ENCODE measurements at places on chromosomes 6 and 20.

DNA sequence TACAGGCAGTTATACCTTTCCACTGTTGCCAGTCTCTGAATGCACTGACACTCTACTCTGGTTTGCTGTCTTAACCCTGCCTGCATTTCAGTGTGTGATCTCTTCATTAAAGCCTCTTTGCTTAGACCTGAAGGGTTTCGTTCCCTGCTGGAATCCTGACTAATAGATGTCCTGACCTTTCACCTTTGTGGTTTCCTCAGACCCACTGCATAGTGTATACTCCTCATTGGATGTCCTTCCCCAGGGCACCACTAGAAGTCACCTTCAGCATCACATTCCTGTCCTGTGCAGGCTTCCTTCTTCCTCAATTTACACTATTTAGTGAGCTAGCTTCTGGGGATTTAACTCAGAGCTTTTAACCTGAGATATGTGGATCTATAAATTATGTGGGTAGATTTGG lies 120.6 kb downstream of the RCAN2 start:
- no peak for DNase-seq

DNA sequence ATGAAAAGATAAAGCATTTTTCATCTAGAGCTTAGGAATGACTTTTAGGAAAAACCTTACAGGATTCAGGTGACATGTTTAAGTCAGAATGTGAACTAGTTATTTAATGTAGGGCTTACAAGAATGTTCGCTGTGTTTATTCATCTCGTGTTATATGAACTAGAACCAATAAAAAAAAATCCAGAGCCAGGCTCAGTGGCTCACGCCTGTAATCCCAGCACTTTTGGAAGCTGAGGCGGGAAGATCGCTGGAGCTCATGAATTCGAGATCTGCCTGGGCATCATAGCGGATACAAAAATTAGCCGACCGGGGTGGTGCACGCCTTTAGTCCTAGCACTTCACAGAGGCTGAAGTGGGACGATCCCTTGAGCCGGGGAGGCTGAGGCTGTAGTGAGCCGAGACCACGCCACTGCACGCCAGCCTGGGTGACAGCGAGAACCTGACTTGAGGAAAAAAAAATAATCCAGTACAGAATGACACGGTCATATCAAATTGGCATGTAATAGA lies 46.3 kb downstream of the OR2B2 start:
- no peak for DNase-seq

DNA sequence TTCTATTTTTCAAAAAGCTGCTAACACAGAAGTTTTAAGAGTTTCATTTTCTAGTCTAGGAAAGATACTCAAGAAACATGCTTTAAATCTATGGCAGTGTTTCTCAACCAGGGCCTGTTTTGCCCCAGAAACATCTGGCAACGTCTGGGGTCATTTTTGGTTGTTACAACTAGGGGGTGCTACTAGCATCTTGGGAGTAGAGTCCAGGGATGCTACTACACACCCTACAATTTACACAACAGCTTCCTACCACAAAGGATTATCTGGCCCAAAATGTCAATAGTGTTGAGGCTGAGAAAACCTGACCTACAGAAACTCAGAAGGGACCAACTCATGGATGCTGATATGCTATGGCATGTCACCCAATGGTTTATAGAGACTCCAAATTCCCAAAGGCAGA lies 24.4 kb downstream of the SERAC1 start:
- no peak for DNase-seq

DNA sequence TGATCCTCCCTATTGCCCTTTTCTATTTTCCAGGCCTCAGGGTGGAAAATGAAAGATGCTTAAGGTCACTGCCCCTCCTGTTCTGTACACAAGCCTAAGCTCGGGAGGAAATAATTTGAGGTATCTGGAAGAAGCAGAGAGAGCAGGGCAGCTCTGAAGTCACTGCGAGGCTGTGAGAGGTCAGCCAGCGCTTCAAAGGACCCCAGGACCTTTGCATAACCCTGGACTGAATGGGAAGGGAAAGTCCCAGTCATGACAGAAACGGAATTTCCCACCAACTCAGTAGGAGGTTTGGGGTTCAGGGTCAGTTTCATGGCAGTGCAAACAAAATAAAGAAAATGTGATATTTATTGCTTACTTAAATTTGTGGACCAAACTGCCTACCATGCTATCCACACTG lies 58.1 kb downstream of the LRFN2 start:
- no peak for DNase-seq

- DNase-seq, result no peak
Observed at GRCh38 chr6:156879591-156879990, 102.4 kb downstream of the ARID1B start.

DNA sequence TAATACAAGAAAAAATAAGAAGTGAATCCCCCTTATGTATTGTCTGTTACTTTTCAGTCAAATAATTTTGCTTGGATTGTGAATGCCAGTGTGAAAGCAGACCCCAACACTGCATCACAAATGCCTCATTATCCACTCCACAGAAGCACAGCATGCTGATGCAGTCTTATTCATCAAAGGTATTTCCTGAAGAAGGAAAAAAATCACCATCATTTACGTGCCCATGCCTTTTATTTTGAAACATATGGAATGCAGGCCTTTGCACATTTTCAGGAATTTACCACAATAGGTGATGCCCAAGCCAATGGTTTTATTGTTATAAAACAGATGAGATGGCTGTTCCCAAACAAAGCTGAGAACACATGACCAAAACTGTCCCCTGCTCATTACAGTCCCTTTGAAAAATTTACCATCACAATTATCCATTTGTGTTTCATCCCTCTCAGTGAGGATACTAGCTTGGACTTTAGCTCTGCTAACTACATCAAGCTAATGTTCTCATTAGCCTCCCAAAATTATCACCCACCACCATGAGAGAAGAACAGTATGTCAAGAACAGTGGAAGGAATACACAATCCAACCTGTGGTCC lies 180.6 kb upstream of the HTR1E start:
- DNase-seq, result no peak

GRCh38 chr20:36086767-36087166 lies 67.8 kb upstream of the EPB41L1 start:
- DNase-seq, result no peak

- no peak for DNase-seq
Observed at GRCh38 chr6:163752446-163752845, 337.9 kb downstream of the QKI start.

DNA sequence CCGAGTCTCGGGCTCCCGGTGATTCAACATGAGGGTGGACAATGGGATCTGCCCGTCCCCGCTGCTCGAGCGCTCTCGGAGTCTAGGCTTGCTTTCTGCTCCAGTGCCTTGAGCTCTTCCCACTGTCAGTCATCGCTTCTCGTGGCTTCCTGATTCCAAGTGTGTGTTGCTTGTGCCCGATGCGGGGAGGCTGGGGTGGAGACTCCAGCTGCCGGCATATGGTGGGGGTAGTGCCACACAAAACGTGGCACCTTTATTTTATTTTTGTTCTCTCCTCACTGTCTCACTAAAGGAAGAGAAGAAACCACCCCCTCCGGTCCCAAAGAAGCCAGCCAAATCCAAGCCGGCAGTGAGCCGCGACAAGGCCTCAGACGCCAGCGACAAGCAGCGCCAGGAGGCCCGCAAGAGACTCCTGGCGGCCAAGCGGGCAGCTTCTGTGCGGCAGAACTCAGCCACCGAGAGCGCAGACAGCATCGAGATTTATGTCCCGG lies 14.8 kb upstream of the MYL9 start:
- DNase-seq, result no peak

GRCh38 chr6:70857387-70858077 lies 99.3 kb downstream of the B3GAT2 start:
- DNase-seq, result no peak
